ENCODE measurements at places on chromosomes 2 and 18.

DNA sequence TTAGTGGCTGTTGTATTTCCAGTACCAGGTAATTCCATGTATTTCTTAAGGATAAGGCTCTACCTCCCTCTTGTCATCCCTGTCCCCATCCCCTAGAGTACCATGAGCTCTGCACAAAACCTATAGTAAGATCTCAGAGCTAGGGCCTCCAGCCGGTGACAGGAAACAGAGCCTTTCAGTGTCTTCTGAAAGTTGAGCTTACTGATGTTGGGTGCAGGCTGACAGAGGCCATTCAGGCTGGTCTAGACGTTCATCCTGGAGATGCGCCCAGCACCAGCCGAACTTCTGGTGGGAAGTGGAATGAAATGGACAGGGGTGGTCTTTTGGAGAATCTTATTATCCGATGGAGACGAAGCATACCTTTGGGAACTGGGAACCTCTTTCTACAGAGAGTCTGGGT lies 16.7 kb upstream of the LYPD6B start:
- no peak for DNase-seq

- DNase-seq, result no peak
Measured at GRCh38 chr2:225691711-225692110, 292.2 kb downstream of the NYAP2 start.

DNA sequence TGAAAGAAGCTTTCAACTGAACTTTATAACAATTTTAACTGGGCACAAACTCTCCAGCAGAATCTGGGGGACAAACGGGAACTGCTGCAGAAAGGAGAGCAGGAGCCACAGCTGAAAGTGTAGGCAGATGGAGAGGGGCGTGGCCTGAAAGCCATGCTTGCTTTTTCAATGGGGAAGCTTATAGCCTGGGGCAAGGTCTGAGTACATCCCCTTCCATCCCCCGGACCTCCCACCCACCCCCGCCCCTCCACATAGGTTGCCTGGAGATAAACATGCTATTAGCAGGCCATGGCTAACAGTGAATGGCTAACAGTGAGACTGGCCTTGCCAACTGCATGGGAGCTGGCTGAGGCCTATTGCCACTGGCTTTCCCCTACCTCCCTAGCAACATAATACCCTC lies 317.9 kb upstream of the TANK start:
- DNase-seq, result peak; percentile 69

DNA sequence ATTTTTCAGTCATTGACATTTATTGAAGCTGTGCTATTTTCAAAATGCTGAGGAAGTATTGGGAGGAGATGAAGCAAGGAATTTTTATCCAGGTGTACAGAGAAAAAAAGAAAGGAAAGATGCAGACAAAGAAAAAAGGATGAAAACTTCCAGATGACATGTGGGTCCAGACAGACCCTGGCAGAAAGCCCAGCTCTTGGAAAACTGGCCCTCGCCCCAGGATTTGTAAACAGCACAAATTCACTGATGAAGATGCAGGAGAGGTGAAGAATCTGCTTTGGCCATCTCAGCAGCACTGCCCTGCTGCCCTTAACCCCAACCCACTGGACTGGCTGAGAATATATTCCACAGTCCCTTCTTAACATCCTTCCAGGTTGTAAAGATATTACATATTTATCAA lies 12.5 kb downstream of the TACR1 start:
- DNase-seq, result no peak

DNA sequence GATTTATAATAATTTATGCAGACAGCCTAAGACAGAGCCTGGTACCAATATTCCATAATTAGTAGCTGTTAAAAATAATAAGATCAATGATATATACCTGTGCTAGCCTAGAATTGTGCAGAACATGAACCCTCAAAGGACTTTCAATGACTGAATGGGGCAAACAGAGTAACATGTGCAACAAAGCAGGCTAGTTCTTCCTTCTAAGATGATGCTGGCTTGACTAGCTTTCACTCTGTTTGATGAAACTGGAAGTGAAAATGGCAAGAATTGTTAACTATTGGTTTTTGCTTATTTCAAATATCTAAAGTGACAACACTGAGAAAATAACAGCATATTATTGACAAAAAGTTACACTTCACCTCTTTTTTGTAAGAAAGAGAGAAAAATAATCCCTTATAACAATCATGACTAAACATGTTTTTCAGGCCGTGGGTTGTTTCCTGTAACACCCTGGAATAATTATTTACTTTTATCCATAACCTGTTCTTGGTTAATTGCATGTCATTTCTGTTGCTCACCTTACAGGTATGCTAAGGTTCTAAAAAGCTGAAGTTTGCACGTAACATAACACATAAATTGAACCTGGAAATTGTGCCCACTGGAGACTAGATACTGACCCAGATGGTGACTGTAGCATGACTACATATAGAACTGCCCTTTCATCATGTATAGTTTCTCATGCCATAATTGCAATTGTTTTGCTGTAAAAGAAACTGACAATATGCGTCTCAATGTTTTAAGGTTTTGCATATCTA lies 108.7 kb downstream of the C18orf54 start:
- no peak for DNase-seq

DNA sequence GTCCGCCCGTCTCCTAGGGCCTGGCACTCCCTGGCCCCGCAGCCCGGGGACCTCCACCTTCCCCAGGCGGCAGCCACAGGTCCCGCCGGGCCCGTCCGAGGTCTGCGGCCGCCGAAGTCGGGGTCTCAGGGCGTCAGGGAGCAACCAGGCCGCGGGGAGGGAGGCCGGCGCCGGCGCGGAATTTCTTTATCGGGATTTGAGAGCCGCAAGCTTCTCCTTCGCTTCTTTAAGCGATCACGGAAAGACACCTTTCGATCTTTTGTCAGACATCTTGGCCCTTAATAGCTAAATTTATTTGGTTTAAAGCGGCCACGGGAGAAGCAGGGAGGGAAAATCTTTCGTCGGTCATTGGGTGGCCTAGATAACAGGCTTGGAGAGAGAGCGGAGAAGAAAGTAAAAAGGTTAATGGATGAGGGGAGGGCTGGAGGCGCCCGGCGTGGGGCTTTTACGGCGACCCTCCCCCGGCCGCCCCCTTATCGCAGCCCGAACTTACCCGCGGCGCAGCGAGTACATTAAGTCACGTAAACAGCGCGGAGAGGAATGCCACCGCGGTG lies 4.3 kb upstream of the GATA6 start:
- peak; percentile 53 for DNase-seq

DNA sequence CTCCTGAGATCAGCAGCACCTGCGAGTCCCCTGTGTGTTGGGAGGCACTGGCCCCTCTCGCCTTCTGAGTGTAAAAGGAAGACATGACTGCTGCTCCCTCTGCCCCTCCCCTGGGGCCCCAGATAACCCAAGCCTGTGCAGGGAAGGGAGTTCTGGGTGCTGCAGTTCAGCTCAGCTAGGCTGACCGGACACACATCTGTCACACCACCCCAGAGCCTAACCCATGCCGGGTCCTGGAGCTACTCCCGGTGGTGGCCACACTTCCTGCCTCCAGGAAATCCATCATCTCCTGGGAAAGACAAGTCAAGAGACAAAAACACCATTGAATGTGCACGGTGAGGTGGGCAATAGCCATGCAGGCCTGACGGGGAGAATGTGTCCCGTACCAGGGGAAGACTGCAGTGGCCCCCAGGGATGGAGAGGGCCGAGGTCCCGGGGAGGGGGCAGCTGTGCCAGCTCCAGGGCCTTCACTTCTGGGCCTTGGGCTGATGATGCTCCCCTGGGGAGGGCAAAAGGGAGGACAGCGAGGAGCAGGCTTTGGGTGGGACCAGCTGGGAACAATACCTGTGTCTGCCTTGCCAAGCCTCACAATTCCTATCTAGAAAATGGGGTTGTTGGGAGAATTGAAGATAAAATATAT lies 210.6 kb downstream of the TFCP2L1 start:
- no peak for DNase-seq

DNA sequence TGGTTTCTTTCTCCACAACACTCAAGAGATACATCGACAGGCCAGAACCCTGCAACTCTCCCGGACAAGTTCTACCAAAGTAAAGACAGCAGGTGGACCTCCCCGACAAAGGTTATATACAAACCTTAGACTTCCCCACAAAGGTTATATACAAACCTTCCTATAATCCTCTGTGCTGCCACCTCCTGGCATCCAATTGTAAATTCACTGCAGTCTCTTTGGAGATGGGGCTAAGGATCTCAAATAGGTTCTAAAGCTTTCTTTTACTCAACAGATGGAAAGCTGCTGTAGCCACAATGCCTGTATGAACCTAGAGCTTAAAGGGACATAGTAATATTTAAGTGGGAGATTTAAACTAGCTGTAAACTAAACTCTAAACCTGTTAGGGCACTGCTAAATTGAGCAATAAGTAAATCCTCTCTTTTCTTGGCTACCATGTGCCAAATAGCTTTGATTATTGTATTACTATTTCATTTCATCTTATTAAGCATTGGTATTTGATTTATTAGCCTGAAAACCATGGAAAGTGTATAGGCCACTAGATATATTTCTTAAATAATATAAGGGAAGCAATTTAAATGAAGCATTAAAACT lies 9.8 kb upstream of the MREG start:
- DNase-seq, result no peak

GRCh38 chr2:232320443-232320803 lies 58.1 kb upstream of the ALPP start:
- DNase-seq, result no peak

GRCh38 chr18:49431165-49431962 lies 29.1 kb downstream of the DYM start:
- DNase-seq, result peak; percentile 36

DNA sequence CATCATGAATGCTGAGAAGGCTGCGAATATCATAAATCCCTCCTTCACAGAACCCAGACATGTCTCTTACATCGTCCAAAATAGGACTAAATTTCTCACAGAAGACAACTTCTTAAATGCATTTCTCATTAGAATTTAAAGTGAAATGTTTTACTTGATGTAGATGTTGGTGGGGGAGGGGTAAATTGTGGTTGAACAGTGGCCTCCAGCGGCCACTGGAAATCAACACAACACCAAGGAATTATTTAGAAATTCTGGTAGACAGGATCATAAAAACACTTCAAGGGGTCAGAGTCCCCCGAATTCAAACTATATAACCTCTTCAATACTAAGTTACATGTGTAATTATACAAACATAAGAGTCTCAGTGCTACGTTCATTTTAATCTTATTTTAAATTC lies 135.9 kb downstream of the ABCA12 start:
- peak; percentile 27 for DNase-seq

DNA sequence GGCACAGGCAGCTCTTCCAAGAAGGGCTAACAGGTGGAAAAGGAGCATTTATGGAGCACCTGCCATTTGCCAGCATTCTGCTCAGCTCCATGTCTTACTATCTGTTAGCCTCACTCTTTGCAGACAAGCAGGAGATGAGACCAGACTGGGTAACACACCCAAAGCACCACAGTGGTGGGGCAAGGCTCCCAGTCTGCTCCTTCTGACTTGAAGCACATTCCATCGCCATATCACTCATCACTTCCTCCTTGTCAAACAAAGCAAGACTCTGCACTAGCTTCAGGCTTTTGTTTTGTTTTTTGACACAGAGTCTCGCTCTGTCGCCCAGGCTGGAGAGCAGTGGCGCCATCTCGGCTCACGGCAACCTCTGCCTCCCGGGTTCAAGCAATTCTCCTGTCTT lies 182.8 kb downstream of the MGAT5 start:
- no peak for DNase-seq

GRCh38 chr2:149070681-149071320 lies 32.3 kb downstream of the LYPD6B start:
- DNase-seq, result no peak

DNA sequence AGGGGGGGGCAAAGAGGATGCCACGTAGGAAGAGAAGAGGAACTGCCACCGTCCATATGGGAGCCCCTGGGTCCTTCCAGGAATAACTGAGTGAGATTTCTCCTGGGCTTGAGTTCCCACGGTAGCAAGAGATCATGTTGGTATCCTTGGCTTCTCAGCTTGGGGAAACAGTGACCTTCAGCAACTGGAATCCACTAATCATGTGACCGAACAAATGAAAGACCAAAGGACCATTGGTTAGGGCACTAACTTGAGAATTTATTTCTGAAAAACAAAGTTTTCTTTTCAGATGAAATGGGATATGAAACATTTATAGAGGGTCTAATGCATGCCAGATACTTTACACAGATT lies 259.4 kb upstream of the ID2 start:
- DNase-seq, result no peak

DNA sequence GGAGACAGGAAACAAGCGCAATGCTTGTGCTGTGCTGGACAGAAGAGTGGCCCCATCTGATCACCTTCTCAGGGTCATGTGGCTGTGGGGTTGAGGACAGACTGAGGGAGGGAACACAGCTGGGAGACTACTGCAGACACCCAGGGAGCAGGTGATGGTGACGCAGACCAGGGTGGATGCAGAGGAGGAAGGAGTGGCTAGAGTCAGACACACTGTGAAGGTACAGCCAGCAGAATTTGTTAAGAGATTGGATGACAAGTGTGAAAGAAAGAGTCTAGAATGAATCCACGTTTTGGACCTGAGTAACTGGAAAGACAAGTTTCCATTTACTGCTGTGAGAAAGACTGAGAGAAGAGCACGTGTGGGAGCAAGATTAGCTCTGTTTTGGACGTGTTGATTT lies 15.9 kb upstream of the POMC start:
- peak; percentile 46 for DNase-seq

DNA sequence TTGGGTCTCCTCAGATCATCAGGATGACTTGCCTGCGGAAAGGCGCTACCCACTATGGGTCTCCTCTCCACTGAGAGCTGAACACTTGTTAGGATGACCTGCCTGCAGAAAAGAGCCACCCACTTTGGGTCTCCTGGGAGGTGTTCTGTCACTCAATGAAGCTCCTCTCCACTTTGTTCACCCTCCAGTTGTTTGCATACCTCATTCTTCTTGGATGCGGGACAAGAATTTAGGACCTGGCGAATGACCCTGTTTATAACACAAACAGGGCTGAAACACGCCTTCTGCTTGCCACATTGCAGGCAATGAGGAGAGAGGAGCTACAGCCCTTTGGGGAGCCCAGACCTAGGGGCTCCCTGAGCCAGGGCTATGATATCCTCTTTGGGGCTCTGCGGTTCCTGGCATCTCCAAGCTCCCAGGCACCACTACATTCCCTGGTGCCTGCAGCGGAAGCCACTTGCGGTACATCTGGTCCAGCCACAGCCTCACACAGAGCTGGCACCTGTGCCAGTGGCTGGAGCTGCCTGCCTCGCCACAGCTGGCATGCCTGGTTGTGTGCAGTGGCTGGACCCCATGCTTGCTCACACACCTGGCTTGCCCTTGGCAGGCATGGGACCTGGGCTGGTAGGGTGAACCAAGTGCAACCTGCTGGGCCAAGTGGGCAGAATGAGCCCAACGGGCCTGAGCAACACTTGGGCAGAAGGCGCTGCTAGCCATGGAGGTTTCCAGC lies 20.6 kb downstream of the ANKRD29 start:
- DNase-seq, result no peak

DNA sequence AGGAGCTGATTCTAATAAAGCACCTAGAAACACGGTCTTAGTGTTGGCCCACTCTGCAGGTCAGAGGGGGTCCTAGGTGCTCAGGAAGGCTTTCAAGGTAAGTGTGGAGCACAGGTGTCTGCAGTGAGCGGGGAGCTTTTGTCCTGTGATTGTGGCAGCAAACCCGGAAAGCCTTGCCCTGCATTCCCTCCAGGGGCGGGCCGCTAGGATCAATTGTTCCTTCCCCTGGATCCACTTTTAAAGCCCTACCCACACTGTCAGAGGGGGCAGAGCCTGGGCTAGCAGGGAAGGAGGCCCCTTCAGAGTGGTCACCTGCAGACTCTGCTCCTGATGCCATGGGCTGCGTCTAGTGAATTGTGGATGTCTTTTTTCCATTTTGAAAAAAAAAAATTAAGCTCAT lies 176.0 kb downstream of the CTIF start:
- DNase-seq, result peak; percentile 59

Data from ELF-1 (cell line).